ENCODE measurements at places on chromosomes 16 and 17. TPM values are rescaled to one million over a fixed set of nuclear protein-coding genes. Genes with fewer than 3 reads are reported as not detected.

PRCD gene
- 0.54 TPM for total RNA-seq

DNA sequence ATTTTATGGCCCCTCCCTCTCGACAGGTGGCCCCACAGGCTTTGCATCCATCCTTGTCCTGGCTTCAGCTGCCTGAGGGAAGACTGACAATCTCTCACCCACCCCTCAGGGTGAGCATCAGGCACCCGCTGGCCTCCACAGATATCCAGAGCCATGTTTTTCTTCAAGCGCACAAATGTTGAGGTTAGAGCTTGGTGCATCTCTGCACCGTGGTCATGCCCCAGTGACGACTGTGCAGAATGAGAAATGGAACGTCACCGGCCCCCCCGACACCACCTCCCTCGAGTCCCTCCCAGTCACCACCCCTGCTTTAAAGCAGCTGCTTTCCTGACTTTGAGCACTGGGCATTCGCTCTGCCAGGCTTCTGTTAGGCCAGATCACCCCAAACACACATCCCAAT is 19.8 kb upstream of the TIMP2 start:
- H3K36me3 ChIP-seq = no peaks in the 10 kb centered on the region
- no peaks in the 10 kb centered on the region for H3K4me1 ChIP-seq
- H3K27me3 ChIP-seq = peaks cover 6% of the 10 kb centered on the region
- no peak overlapping the region for H3K27ac ChIP-seq
- no peak for DNase-seq

DNA sequence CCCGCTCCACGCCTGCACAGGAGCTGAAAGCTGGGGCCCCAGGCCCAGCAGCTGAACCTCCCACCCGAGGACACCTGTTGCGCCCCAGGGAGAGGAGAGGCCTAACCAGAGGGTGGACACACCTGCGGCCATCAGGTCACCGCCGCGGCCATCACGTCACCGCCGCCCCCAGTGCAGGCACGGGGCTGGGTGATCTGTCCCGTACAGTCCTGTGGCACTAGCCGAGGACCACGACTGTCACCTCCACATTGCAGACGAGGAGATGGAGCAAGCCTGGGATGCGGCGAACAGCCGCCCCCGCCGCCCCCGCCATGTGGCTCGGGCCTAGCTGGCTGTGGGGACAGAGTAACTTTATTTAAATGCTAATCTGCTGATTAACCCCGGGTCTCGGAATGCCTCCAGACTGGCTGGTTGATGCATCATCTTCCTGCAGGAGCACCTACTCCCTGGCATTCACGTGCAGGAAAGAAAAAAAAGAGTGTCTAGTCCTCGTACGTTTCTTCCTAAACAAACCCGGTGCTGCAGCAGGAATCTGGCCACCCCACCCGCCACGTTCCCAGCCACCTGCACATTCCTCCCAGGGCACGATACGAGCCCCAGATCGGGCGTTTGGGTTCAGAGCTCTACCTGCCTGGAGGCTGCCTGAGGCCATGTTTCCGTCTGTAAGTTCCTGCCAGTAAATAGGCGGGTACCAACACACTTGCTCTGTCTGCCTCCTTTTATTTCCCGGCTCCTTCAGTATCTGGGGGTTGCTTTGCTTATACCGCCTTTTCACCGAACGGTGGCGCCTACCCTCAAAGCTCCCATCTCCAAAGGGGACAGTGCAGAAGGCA is 29.9 kb downstream of the PIEZO1 start:
- no peak overlapping the region for H3K4me3 ChIP-seq
- peak; percentile 44 for DNase-seq
- peaks cover 8% of the 10 kb centered on the region for H3K36me3 ChIP-seq
- H3K27ac ChIP-seq = peak overlapping the region; percentile 48
- peaks cover 18% of the 10 kb centered on the region for H3K4me1 ChIP-seq
- peaks cover 1% of the 10 kb centered on the region for H3K27me3 ChIP-seq

GRCh38 chr17:35214192-35214591 is 20.0 kb upstream of the SLC35G3 start:
- H3K27me3 ChIP-seq = no peaks in the 10 kb centered on the region
- H3K27ac ChIP-seq = no peak overlapping the region
- peaks cover 36% of the 10 kb centered on the region for H3K4me1 ChIP-seq

All from endothelial cell (in vitro differentiated cells).